OCI-LY7 (cell line): ENCODE measurements at places on chromosomes 6 and 20.

DNA sequence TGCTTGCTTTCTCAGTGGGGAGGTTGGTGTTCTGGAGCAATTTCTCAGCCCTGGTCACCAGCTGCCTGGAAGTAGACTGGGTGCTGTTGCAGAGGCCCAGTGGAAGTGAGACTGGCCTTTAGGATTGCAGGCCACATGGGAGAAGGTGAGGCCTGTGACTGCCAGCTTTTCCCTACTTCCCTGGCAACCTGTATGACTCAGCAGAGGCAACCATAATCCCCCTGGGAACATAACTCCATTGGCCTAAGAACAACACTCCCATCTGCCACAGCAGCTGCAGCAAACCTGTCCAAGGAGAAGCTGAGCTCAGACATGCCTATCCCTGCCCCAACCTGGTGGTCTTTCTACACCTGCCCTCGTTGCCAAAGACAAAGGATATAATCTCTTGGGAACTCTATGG is 473.5 kb upstream of the SPTLC3 start:
- no peak for DNase-seq

DNA sequence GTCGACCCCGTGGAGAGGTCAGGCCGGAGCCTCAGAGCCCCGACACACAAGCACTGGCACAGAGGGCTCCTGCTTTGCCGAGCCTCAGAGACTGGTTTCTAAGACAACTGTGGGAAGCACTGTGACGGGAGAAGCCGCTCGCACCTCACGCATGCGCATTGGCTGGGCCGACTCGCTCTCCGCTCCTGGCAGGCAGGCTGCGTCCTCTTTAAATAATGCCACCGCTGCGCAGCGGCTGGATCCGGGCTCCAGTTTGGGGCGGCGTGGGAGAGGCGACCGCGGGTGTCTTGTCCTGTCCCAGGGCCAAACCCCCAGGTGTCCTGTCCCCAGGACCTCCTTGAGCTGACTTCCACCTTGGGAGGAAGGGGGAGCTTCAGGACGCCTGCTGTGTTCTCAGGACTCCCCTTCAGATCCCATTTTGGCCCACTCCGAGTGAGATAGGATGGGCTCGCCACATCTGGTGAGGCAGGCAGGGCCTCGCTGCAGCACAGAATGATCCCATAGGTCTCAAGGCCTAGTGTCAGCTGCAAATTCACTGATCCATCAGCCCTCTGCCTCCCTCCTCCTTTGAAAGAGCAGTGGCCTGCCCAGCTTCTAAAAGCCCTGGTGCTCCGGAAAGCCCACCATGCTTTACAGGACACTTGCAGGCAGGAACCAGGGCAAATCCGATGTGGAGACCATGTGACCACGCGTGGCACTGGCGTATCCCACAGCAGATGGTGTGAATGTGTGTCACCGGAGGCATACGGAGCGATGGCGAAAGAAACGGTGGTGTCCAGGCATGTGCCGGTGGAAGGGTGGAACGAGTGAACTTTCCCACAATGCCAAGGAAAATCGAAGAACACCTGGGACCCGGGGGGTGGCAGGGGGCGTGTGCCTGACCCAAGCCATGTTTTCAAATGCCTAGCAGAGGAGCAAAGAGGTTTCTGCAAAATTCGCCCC is 169.3 kb upstream of the ZNF337 start:
- DNase-seq = no peak

DNA sequence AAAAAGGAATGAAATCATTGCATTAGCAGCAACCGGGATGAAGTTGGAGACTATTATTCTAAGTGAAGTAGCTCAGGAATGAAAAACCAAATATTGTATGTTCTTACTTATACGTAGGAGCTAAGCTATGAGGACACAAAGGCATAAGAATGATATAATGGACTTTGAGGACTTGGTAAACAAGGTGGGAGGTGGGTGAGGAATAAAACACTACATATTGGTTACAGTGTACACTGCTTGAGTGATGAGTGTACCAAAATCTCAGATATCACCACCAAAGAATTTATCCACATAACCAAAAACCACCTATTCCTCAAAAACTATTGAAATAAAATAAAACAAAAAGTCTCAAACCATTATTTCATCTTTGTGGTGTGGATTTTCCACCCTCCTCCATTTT is 593.5 kb downstream of the TENT5A start:
- no peak for DNase-seq

GRCh38 chr6:44275749-44276648 is 5.7 kb downstream of the TMEM151B start:
- DNase-seq = no peak

- DNase-seq = no peak
Measured at GRCh38 chr6:11711003-11711983, 67.3 kb downstream of the ADTRP start.

- DNase-seq = peak; percentile 48
Measured at GRCh38 chr20:17525650-17526049, 5.5 kb downstream of the BFSP1 start.

GRCh38 chr6:25312034-25312620 is 33.0 kb downstream of the CARMIL1 start:
- DNase-seq = no peak

GRCh38 chr6:115617031-115617430 is 443.7 kb downstream of the FRK start:
- no peak for DNase-seq

DNA sequence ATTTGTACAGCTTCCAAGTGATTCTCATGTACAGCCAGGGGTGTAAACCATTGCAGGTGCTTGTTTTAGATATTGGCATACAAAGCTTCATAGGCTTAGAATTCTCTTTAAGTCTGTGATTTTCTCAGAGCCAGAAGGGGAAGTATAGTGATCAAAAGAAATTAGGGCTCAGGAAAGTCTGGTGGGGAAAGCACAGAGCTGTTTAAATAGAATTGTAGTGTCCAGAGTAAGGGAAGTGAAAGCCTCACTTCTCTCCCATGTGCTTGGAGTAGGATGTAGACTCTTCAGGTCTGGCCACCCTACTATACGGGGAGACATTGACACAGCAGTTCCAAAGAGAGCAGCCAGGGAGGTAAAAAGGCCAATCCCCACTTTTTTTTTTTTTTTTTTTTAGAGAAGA is 10.4 kb downstream of the GCNT2 start:
- peak; percentile 67 for DNase-seq

DNA sequence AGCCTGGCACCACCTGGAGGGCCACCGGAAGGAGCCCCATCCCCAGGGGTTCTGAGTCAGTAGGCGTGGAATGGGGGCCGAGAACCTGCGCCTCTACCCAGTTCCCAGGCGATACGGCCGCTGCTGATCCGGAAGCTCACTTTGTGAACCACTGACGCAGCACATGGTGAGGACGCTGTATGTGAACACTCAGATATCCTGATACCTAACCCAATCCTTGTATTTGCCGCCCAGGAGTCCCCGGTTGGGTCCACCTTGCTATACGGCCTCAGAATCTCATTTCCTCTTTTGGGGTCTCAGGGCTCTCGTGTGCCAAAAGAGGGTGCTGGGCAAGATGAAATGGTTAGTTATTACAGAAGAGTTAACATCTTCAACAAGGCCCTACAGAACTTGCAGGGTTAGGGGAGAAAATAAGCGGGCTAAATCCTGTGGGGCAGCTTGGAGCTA is 604 bp upstream of the RAB5IF start:
- DNase-seq = peak; percentile 92
